ENCODE measurements at places on chromosomes 4 and X.

DNA sequence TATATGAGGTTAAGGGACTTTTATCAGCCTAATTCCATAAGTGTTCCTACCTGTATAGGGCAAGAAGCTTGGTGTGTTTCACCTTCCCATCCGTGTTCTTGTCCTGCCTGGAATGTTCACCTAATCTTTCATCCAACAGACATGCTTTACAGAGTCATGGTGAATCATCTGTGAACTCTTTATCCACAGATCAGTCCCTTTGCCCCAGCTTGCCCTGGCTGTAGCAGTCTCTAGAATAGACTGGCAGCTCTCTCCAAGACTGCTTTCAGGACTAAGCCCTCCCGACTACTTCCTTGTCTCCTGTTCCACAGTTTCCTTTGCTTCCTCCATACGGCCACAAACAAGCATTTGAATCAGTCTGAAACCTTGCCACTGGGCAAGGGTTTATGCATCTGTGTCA, 177.9 kb upstream of the IL15 start:
- DNase-seq = peak; percentile 28

DNA sequence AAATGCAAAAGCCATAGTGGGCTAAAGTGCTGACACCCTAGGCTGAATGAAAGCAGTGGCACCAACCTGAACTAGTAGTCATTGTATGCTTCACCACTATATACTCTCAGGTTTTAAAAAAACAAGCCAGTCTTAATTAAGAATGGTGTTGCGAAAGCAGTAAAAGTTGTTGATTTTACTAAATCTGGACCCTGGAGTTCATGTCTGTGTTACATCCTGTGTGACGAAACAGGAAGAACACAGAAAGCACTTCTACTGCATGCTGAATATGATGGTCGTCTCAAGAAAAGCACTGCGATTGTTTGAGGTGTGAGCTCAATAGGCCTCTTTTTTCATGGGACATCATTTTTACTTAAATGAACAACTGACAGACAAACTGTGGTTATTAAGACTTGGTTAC, 24.2 kb upstream of the GDPD2 start:
- no peak for DNase-seq

- DNase-seq = no peak
Observed at GRCh38 chr4:182880387-182881356, 36.5 kb downstream of the DCTD start.

- DNase-seq = no peak
Observed at GRCh38 chrX:138690591-138690990, 20.9 kb downstream of the FGF13 start.

- DNase-seq = peak; percentile 59
Observed at GRCh38 chr4:184815046-184815877, 10.5 kb downstream of the ACSL1 start.

- peak; percentile 70 for DNase-seq
Observed at GRCh38 chrX:109707319-109707718, 25.7 kb downstream of the ACSL4 start.

- no peak for DNase-seq
Observed at GRCh38 chrX:78111140-78111931, 7.3 kb downstream of the PGK1 start.
